CD4-positive, alpha-beta T cell (primary cell): ENCODE measurements at places on chromosomes 1 and 21.

- no peak for DNase-seq
These were observed 2.8 kb downstream of the ANKRD34A start for GRCh38 chr1:145961425-145962156.

DNA sequence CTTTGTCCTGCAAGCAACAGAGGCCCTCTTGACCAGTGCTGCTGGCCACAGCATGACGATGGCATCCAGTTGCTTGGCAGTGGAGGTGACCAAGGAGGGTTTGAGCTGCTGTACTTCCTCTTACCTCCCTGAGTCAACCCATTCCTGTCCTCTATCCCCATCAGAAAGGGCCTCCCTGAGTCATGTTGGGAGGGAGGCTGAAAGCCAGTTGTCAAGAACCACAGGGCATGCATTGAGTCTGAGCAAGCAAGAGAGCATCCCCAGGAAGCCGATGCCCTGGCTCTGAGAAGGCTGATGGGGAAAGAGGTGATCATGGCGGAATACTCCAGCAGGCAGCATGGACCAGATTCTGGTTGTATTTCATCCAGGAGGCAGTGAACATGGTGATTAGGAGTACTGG lies 69.6 kb downstream of the LACTBL1 start:
- DNase-seq, result no peak

- DNase-seq, result no peak
These were observed 4.5 kb upstream of the CATSPERE start for GRCh38 chr1:244456586-244456985.

DNA sequence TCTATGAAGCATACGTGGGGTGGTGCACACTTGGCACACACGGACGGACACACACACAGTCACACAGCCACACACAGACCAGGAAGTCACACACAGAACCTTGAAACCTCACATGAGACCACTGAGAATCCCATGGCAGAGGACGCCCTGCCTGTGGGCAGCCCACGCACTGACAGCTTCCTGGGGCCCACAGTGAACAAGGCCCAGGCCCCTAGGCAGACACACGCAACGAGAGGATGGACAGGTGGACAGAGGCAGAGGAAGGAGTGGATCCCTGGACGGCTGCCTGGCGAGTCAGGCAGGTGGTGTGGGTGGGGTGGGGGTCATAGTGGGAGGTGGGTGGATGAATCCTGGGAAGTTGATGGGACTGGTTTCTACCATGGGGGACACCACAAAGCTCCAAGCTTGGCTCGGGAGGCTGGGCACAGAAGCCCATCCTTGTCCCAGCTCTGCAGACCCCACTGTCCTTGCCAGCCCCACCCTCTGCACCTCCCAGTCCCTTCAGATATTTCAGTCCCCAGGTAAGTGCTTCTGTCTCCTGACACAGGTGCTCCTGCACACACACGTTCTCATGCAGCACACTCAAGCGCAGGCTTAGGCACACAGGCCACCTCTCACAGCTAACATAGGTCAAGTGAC lies 49.1 kb downstream of the WNT9A start:
- peak; percentile 21 for DNase-seq

DNA sequence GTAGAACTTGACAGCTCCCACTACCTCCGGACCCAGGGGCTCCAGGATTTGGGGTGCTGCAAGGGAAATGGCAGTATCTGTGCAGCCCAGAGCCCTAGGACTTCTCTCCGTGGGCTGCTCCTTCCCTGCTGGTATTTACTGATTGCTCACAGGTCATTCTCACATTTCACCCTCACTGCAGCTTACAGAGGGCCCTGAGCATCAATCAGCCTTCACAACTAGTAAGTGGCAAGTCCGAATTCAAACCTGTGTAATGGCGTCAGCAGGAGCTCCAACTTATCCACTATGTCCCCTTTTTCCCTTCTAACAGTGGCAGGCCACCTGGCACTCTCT lies 32.4 kb downstream of the PIK3C2B start:
- no peak for DNase-seq

DNA sequence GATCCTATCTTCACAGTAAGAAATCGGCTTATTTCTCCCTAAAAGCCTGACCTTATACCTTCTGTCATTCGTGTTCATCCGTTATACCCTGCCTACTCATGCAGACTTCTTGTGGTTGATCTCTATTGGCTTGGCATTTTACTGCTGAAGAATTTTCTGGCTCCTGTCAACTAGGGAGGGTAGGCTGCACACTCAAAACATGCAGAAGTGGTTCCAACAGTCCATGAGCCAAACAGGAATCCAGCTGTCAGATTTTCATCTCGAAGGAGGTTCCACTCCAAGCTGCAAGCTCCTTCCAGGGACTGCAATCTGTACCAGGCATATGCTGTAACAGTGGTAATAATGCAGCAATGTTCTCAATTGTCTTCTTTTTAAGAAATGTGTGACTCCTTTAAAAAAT lies 10.1 kb downstream of the DNAJC11 start:
- no peak for DNase-seq

DNA sequence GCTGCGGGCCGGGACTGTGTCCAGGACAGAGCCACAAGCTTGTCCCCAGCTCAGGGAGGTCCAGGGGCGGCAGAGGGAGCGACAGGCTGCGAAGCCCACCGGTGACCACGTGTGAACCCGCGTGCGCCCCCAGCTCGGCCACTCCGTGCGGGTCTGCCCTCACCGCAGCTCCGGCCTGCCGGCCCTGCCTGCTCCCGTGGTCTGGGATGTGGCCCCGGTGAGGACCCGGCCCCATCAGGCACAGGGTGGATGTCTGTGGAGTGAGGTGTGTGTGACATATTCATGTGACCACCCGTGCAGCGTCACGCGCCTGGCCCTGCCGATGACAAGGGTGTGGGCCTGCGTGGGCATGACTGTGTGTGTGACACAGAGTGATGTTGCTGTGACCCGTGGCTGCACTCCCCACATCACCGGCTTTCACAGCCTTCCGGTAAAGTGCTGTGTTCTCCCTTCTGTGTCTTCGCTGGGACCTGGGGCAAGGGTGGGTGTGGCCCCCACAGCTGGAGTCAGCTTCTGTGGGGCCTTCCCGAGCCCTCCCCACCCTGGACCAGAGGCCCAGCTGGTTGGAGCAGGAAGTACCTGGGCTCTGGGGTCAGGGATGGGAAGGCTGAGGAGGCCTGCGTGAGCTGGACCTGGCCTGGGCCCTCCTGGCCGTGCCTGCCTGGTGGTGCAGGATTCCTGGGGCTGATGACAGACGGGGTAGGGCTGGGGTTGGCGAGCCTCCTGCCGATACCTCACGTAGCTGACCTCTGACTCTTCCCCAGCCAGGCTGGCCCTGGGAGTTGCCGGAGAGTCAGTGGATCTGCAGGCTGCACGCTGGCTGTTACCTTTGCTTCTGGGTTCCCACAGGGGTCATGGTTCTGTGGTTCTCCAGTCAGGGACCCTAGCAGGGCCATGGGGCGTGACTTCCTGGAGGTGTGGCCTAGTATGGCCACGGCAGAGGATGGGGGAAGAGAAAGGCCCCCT lies 4.1 kb downstream of the RNF223 start:
- no peak for DNase-seq

DNA sequence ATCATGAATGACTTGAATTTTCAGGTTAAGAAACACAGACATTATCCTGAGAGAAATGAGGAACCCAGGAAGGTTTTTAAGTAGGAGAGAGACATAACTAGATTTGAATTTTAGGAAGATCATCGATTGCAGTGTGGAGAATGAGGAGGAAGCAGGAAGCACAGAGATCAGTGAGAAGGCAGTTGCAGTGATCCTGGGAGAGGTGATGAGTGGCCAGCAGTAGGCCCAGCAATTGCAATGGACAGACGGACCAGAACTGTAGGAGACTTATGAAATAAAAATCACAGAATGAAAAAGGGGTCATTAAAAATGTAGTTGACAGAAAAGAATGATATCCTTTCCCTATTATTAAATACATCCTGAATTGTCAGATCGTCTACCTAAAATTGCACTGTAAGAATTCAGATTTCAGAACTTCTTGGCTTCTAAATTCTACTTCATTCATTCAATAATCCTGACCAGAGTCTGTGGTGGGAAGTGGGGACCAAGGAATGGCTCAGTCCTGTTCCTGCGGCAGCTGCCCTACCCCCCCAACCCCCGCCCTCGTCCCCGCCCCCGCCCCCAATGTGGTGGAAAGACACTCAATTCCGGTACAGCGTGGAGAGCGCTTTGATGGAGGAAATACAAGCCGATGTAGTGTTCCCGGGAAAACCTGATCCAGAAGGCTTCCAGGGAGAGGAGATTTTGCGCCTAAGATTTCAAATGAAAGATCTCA lies 35.1 kb downstream of the SLC2A1 start:
- DNase-seq, result peak; percentile 48

DNA sequence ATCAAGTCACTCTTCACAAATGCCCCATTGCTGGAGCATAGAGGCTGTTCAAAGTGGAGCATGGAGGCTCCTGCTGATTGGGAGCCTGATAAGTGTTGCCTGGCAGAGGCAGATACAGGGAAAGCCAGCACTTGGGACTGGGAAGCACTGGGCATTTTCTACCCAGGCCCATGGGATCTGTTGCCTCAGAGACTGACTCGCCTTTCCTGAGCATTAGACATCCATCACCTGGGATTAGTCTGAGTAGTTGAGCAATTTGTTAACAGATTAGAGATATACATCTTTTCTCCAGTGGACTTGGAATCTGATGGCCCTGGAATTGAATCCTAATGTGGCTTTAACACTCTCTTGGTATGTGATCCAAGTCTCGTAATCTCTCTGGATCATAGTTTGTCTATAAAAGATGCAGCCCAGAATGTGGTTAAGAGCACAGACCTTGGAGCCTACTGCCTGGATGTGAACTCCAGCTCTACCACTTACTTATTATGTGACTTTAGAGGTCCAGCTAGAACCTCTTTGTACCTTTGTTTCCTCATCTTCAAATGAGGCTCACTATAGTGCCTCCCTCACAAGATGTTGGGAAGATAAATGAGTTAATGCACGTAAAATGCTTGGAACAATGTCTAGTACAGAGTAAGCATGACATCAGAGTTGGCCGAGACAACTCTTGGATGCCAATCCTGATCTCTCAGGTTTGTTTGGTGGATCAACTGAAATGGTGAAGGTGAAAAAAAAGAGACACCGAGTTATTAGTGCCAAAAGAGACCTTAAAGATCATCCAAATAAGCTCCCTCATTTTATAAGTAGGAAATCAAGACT lies 38.3 kb upstream of the NRDC start:
- no peak for DNase-seq
